Esophagus squamous epithelium (tissue), 5 donors: ENCODE measurements at places on chromosomes 16 and 17. TPM values are rescaled to one million over a fixed set of nuclear protein-coding genes. Genes with fewer than 3 reads are reported as not detected.

DNA sequence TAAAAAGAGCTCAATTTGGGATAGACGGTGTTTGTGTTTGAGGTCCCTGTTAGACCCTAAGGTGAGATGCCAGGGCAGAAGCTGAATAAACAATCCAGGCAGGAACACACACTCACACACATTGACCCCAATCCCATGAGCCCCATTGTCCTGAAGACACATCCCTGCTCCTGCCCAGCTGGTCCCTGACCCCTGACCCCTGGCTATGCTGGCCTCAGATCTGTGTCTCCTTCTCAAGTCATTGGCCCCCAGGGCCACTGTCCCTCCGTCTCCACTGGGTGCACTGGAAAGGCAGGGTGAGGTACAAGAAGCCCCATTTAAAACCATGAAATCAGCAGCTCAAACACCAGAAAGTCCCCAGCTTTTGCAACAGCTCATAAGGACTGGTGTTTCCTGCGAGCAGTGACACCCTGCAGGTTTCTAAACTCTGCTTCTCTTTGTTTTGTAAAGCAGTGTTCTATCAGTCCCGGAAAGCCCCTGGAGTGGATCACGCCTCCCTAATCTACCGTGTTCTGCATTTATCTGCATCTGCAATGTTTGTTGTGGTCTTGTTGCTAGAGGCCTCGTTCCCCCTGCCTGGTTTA is 18.0 kb upstream of the ASGR2 start:
- H3K36me3 ChIP-seq, result no peaks in the 10 kb centered on the region
- no peaks in the 10 kb centered on the region for H3K27me3 ChIP-seq
- peaks cover 43% of the 10 kb centered on the region for H3K4me1 ChIP-seq
- no peak overlapping the region for H3K4me3 ChIP-seq
- no peak for DNase-seq

DNA sequence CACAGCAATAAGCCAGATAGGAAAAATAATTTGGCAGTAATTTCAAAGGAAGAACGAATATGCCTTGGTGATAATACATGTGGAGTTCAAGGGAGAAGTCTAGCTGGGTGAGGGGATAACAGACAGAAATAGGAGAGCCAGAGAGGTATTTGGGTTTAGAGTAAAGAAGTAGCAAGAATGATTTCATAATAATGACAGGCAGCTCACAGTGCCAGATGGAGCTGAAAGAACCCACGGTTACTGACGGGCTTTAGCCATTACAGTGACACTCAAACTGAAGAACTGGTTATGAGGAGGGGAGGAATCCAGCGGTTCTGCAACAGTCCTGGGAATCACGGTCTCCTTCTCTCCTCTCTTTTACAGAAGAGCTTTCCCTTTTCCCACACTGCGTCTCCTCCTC is 2.2 kb downstream of the OR4D1 start:
- no peak overlapping the region for H3K4me3 ChIP-seq
- no peaks in the 10 kb centered on the region for H3K36me3 ChIP-seq
- no peaks in the 10 kb centered on the region for H3K4me1 ChIP-seq

DNA sequence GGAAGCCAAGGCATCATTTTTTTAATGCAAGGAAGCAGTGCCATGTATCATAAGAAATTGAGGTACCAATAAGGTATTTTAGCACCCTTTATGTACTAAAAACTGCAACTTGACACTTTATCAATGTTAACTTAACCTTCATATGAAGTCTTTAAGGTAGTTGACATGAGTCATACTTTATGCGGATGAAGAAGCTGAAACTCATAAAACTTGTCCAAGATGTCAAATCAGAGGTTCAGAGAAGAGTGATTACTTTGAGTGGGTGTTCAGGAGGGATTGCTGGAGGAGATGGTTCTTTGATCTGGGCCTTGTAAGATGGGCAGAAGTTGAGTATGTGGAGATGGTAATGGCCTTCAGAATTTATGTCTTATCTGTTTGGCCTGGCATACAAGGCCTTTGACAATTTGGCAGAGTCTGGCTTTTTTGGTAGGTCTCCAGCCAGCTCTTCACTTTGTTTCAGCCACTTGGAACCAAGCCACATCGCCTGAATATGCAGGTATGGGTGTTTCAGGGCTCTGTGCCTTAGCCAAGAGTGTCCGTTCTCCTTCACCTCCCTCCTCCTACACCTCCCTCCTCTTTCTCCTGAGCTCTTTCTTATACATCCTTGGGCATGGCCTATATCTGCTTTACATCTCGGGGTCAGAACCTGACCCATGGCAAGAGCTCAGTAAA is 23.7 kb downstream of the YPEL2 start:
- DNase-seq, result no peak
- H3K27ac ChIP-seq, result no peak overlapping the region
- no peak overlapping the region for H3K4me3 ChIP-seq

Gene CACNB1
- 3.6 TPM for total RNA-seq
